BE2C (cell line): ENCODE measurements at places on chromosomes 6 and 20.

DNA sequence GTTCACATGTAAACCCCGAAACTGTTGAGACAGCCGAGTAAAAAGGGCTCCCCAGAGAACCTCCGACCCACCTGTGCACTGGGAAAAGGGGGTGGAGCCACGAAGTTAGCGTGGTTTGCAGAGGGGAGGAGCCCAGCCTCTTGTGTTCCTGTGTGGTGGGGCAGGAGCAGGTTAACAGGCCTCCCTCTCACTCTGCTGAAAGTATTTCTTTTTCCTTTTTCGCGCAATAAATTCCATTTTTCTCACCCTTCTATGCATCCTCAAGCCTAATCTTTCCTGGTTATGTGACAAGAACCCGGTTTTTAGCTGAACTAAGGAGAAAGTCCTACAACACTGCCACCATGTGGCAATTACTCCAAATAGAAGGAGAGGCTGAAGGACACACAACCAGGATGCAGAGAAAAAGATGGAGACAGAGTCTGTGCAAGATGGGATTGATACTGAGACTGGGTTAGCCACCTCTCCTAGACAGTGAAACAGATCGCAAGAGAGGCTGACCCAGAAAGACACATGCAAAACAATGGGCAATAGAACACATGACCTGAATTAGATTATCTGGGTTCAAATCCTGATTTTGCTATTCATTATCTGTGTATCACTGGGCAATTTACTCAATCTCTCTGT, 168.7 kb upstream of the PRSS16 start:
- DNase-seq: peak; percentile 52

- no peak for DNase-seq
Observed at GRCh38 chr6:38586992-38587391, 52.7 kb downstream of the BTBD9 start.

- peak; percentile 54 for DNase-seq
Observed at GRCh38 chr6:24431045-24431451, 28.3 kb downstream of the MRS2 start.

DNA sequence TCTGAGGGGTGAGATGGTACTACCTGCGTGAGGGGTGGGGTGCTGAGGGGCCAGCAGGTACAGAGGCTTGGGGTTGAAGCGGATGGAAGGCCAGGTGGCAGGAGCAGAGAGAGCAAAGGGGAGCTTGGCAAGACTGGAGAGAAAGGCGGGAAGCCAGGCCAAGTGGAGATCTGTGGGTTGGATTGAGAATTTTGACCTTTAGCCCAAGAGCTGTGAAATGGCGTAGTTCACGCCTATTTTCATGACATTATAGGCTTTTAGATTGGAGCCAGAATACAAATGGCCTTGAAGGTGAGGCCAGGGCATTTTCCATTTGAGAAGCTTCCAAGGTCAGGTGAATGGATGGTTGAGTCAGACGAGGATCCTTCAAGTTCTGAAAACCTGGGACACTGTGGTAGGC, 2.5 kb downstream of the ATRN start:
- no peak for DNase-seq

GRCh38 chr6:129793447-129793846, 67.7 kb downstream of the TMEM244 start:
- no peak for DNase-seq
